ENCODE measurements at places on chromosomes 5 and 9. TPM values are rescaled to one million over a fixed set of nuclear protein-coding genes. Genes with fewer than 3 reads are reported as not detected.

Gene SLIT3
- 2.9 TPM for total RNA-seq

Gene ABL1
- 126 TPM for total RNA-seq

Gene DPM2
- 18.7 TPM for total RNA-seq

Gene CDC23
- 21.7 TPM for total RNA-seq

Gene LURAP1L
- 28.9 TPM for total RNA-seq

Gene FBXW11
- total RNA-seq = 48.1 TPM

Gene CDH9
- total RNA-seq = not detected

Gene SLC23A1
- not detected for total RNA-seq

Gene DND1
- 0.39 TPM for total RNA-seq

Gene CCDC180
- 1.8 TPM for total RNA-seq

Gene LAMC3
- total RNA-seq = 0.37 TPM

Gene PDE6A
- total RNA-seq = not detected

Gene MOB3B
- total RNA-seq = under 0.01 TPM

Gene ERGIC1
- 202 TPM for total RNA-seq

Gene TPPP
- not detected for total RNA-seq

Gene PCDHGA7
- 1.8 TPM for total RNA-seq

Gene KIAA0825
- total RNA-seq = 6.2 TPM

Gene TRPM6
- total RNA-seq = under 0.01 TPM

Gene C5orf58
- not detected for total RNA-seq

Gene C9orf43
- not detected for total RNA-seq

Gene SAXO1
- total RNA-seq = not detected

Gene NXNL2
- not detected for total RNA-seq

Gene RABL6
- 80.5 TPM for total RNA-seq

Gene MTAP
- 56.9 TPM for total RNA-seq

Gene WNT8A
- total RNA-seq = not detected

Gene SIT1
- not detected for total RNA-seq

Gene POU5F2
- total RNA-seq = 1.5 TPM

Gene IRX4
- total RNA-seq = 1.1 TPM

Gene TIGD6
- total RNA-seq = 6.3 TPM

Gene SHISAL2B
- not detected for total RNA-seq

Gene SOX30
- total RNA-seq = not detected

Gene PCDHGA11
- 11.8 TPM for total RNA-seq

Gene ADRA1B
- total RNA-seq = 0.37 TPM

Gene TJP2
- 58.5 TPM for total RNA-seq

Gene MACIR
- 8.0 TPM for total RNA-seq

Gene PCDHGA3
- total RNA-seq = 1.2 TPM

Data from subcutaneous preadipocyte (primary cell).